ENCODE measurements at places on chromosomes 12 and 14.

DNA sequence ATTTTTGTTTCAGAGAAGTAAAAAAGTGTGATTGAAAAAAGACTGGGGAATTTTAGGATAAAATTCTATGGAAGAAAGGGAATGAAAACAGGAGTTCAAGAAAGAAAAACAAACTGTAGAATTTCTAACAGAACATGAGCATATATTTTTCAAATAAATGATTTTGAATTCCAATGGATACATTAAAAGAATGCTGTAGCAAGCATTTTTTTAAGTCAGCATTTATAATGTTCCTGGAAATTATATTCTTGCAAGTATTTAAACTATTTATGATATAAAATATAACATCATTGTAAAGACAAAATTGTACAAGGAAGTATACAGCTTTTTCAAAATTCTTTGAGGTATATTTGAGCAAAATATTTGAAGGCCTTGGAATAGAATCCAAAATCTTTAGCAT, 450.7 kb downstream of the AEBP2 start:
- DNase-seq = no peak

GRCh38 chr12:41564816-41565215, 376.7 kb downstream of the PDZRN4 start:
- no peak for DNase-seq

DNA sequence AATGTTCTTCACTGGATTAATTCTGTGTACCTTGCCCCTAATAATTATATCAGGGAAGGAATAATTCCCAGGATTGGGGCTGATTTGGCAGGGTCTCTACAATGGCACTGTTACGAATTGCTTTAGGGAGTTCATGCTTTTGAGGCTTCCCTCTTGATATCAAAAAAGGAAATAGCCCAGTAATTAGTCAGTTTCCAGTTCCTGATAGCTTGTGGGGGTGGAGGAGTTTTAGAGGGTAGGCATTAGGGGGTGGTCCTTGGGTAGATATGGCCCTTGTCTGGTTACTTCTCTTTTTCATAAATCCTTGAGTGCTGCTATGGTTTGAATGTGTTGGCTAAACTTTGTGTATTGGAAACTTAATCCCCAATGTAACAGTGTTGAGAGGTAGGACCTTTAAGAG, 6.1 kb upstream of the SRSF5 start:
- DNase-seq = no peak

GRCh38 chr12:115660211-115660805, 617.2 kb downstream of the MED13L start:
- no peak for DNase-seq

- no peak for DNase-seq
Observed at GRCh38 chr14:102272392-102272791, 32.6 kb downstream of the MOK start.

DNA sequence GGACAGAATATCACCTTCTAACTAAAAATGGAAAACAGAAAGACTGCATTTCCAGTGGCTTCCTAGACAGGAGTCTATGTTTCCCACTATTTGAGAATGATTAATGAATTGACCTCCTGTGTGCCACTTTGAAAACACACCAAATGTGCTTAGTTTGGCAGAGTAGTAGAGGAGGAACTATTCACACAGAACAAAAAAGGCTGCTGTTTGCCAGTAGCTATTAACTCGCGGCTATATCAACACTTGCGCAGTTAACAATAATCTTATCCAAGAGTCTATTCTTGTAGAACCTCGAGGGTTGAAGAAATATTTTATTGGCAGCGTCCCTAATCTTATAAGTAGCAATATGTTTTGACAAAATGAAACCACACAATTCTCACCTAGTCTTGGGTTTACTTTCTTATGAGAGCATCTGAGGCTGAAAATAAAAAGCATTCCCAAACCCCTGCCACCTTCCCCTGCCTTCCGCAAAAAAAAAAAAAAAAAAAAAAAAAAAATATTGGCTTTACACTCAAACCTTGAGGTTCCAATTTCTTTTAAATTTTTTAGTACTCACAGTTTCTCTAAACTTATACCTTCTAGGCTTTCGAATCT, 127.3 kb upstream of the FLRT2 start:
- DNase-seq = no peak

DNA sequence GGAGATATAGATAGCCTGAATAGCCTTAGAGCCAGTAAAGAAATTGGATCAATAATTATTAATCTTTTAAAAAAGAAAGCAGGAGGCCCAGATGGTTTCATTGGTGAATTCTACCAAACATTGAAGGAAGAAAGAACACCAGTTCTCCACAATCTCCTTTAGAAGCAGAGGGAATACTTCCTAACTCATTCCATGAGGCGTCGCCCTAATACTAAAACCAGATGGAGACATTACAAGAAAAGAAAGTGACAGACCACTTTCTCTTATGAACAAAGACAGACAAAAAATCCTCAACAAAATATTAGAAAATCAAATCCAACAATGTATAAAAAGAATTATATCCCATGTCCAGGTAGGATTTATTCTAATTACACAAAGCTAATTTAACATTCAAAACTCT, 362.6 kb downstream of the BCAT1 start:
- no peak for DNase-seq

GRCh38 chr14:90758959-90759358, 57.3 kb downstream of the TTC7B start:
- DNase-seq = no peak

GRCh38 chr12:107597695-107598410, 87.7 kb upstream of the PWP1 start:
- no peak for DNase-seq

DNA sequence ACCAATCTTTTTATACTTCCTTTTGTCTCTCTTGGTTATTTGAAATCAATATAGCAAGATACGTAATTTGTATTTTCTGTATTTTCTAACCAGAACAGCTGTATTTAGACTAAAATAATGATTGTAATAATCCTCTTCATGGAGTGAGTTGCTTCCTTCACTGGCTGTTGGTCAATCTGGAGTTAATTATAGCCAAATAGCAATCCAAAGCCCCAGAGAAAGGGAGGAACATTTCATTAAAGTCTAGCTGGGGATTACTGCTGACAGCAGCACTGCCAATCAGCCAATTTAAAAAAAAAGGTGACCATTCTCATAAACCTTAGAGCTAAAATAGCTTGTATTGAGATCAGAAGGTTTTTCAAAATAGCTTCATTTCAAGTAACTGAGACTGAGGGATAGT, 118.0 kb downstream of the TRHDE start:
- DNase-seq = no peak

GRCh38 chr12:64745259-64745807, 13.9 kb downstream of the GNS start:
- DNase-seq = no peak

- no peak for DNase-seq
Observed at GRCh38 chr12:85794531-85794930, 41.7 kb downstream of the RASSF9 start.

- DNase-seq = no peak
Observed at GRCh38 chr14:22268875-22269274, 320.1 kb downstream of the DAD1 start.
